ENCODE measurements at places on chromosomes 5 and 9.

DNA sequence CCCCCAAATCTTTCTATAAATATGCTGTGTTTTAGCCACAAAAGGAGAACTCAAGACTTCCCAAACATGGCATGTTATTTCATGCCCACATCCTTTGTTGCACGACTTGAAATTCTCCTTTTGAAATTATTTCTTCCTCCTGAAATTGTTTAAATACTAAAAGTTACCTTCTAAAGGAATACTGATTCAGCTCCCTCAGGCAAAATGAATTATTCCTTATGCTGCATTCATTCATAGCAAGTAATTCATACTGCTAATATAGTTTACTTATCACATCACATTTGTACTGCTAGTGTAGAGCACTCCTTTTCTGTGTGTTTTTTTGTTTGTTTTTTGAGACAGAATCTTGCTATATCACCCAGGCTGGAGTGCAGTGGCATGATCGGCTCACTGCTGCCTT lies 45.7 kb downstream of the BHMT start:
- DNase-seq: no peak

- no peak for DNase-seq
These were observed 19.7 kb upstream of the ARHGEF28 start for GRCh38 chr5:73606206-73606753.

DNA sequence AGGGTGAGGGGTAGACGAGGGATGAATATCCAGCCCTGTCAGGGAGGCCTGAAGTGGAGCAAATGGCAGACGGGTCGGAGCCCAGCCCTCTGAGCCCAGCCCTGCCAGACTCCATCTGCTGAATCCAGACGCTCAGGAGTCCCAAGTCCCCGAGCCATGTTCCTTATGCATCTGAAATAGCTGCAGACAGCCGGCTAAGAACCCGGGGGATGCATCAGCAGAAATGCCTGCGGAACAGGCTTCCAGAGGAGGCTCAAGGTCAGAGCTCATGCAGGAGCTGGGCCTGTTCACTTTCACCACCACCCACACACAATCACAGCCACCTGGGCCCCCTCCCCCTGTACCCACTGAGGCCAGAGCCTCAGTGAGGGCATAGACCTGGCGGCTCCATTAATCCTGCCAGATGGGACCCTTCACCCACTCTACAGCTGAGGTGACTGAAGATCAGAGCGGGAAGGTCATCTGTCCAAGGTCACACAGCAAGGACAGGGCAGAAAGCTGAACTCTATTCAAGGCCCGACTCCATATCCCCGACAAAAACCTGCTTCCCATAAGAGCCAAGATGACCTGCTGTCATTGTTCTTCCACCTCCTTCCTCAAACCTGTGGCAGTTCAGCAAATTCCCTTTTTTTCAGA lies 24.4 kb upstream of the AKNA start:
- DNase-seq: no peak

- DNase-seq: no peak
These were observed 39.4 kb downstream of the KDM3B start for GRCh38 chr5:138391859-138392386.

DNA sequence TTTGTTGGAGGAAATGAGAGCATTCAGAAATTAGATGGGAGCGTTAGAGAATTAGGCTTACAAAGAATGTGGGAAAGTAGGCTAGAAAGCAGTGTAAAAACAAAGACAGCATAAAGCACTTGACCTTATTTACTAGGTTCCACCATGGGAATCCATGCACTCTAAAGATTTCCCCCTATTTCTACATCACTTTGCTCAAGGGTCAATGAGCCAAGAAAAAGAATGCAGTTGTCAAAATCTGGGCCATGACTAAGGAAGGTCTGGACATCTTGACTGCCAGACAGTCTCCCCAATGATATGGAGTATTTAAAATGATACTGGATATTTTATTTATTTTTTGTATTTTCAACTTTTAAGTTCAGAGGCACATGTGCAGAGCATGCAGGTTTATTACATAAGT lies 3.4 kb downstream of the TLR4 start:
- no peak for DNase-seq

- DNase-seq: no peak
These were observed 47.8 kb upstream of the EQTN start for GRCh38 chr9:27344776-27345175.

DNA sequence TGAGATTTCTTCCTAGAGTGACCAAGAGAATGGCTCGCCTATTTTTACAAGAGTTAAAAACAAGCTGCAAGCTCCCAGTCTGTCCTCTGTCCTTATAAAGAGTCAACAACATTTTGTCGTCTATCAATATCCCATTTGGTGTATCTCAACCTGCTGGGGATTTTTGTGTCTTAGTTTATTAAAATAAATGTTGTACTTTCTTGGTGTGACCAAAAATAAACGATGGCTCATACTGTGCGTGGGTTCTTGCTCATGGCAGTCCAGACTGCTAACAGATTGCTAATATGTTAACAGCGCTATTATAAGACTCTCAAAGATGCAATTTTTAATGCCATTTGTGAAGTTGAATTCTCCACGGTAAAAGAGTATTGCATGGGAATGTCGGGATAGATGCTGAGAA lies 569.9 kb downstream of the GABRG2 start:
- no peak for DNase-seq

DNA sequence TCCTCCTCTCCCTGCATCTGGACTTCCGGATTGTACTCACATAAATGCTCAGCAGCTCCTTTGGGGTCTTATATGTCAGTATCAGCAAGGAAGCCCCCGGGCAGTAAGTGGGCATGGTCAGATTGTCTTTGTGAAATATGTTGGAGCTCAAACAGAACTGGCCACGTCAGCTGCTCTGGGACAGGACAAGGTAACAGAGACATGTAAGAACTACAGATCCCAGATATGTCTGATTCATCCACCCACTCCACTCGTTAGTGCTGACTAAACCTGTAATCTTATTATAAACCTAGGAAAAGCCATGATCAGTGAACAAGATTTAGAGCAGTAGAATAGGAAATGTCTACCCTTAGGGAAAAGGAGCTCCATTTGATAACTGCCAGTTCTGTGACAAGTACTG lies 561.8 kb downstream of the CETN3 start:
- no peak for DNase-seq

DNA sequence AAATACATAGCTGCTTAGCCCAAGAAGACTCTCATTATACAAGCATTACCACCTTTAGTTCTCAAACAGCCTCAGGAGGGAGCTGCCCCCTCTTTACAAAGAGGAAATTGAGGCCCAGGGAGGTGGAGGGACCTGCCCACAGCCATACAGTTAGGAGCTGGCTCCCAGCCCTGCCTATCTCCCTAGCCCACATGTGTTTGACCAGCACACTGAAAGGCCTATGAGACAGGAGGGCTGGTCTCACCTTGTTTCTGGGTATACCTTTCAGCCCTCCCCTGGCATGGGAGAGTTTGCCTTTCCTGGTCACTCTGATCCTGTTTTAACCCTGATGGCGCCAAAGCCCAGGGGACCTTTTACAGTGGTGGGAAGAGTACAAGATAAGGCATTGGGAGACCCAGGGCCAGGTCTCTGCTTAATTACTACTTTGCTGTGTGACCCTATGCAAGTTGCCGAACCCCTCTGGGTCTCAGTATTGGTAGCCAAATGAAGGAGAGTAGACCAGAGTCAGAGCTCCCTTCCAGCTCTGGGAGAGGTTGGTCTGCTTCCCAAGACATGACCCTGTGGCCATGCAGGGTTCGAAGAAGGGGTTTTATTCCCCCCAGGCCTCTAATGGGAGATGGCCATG lies 60.9 kb upstream of the RPL26L1 start:
- DNase-seq: no peak

DNA sequence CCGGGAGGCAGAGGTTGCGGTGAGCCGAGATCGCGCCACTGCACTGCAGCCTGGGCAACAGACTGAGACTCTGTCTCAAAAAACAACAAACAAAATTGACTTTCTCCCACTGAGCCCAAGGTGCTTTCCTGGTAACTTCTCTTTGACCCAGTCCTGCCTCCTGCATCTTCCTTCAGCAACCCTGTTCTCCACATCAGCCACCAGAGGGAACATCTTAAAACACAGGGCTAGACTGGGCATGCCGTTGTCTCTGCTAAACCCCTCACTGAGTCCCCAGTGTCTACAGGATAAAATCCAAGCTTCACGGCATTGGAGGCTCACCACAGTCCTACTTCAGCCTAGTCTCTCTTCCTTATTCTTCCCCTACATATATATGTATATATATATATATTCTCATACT lies 39.8 kb upstream of the KCNMB1 start:
- peak; percentile 19 for DNase-seq

GRCh38 chr5:173664154-173664526 lies 47.7 kb upstream of the BOD1 start:
- no peak for DNase-seq

DNA sequence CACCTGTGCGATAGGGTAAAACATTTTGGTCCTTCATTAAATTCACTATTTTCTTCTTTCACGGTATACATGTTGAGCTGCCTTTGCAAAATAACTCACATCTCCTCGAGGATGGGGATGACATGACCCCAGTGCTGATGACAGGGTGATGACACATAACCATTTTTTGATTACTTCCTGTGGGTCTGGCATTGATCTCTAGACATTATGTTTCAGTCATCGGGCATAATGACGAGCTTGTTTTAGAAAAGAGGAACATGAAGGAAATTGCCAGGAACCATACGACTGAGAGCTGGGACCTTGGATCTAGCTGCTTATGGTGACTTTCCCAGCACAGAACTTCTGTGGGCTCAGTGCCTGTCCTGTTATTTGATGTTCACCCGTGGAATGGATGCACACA lies 25.2 kb downstream of the COL5A1 start:
- no peak for DNase-seq

GRCh38 chr5:80825786-80826460 lies 134.2 kb upstream of the RASGRF2 start:
- no peak for DNase-seq

- no peak for DNase-seq
These were observed 334.5 kb upstream of the ITGA1 start for GRCh38 chr5:52453176-52453575.

DNA sequence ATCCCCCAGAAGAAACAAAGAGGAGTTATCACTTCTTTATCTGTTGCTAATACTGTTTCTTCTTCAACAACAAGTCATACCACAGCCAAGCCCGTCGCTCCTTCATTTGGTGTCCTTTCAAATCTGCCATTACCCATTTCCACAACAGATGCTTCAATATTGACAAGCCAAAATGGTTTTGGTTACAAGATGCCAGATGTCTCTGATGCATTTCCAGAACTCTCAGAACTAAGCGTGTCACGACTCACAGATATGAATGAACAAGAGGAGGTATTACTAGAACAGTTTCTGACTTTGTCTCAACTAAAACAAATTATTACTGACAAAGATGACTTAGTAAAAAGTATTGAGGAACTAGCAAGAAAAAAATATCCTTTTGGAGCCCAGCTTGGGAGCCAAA lies 16.0 kb upstream of the HAND1 start:
- no peak for DNase-seq

- DNase-seq: peak; percentile 92
These were observed 614 bp upstream of the HOMER1 start for GRCh38 chr5:79514391-79515105.

DNA sequence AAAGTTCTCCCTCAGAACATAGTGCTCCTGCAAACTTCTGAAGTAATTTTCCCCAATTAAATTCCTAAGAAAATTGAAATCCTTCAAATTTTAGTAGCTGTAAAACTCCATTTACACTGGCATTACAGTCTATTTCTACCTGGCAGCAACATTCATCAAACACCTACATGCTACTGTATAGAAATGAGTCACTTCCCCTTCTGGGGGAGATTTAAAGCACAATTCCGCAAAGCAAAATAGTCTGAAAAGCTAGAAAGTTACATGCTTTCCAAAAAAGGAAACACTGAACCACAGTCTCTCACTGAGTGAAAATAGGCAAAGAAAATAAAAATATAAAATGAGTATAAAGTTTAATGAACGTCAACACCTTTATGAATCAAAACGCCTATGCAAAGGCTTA lies 43.3 kb downstream of the MCTP1 start:
- no peak for DNase-seq

DNA sequence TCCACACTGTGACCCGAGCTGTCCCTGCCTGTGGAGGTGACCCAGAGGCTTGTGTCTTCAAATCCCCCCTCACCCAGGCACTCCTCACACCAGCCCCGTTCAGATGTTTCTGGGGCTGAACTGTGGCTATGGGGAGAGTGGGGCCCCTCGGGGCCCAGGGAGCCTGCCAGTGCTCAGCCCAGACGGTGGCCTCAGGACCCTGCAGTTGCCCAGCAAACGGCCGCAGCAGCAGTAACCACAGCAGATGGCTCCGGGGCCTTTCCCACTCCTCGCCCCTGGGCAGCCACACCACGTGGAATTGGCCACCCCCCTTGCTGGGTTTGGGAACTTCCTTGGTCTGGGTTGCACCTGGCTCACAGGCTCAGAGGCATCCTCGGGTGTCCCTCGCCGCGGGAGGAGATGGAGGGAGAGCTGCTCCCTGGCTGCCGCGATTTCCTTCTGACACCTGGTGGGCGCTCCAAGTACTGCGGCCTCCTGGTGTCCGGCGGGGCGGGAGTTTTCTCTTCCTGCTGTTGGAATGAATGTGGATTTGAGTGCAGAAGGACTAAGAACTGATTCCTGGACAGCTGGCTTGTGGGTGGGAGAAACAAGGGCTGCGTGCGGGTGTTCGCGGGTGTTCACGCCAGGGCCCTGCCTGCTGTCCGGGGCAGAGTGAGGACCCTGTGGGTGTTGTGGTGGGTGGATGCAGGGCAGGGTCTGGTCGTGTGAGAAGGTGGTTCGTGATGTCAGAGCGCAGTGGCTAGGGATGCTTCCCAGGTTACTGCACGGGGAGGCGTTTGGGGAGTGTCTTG lies 97.5 kb downstream of the COL5A1 start:
- DNase-seq: peak; percentile 66

DNA sequence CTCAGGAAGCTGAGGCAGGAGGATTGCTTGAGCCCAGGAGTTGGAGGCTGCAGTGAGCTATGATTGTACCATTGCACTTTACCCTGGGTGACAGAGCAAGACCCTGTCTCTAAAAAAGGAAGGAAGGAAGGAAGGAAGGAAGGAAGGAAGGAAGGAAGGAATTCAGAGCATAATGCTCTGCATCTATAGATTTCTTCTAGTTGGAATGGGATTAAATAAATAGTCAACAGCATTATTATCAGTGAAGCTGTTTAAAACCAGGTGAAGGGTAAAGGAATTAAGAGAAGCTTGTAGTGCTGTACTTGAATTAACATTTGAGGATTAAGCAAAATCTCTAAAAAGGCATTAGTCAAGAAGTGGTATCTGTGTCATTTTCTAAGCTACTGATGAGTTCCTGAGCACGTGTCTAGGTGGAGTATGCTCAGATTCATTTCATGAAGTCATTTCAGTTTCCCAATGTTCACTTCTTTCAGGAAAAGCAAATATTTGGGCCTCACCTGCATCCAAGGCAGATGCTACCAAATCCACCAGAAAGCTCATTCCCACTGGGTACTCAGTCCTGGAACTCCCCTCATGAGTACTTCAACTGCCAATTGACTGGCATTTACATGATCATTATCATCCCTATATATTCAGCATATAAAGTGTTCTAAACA lies 8.4 kb downstream of the PDE6A start:
- DNase-seq: no peak

- no peak for DNase-seq
These were observed 6.5 kb downstream of the GHR start for GRCh38 chr5:42429694-42430093.
